ENCODE measurements at places on chromosomes 6 and 20.

DNA sequence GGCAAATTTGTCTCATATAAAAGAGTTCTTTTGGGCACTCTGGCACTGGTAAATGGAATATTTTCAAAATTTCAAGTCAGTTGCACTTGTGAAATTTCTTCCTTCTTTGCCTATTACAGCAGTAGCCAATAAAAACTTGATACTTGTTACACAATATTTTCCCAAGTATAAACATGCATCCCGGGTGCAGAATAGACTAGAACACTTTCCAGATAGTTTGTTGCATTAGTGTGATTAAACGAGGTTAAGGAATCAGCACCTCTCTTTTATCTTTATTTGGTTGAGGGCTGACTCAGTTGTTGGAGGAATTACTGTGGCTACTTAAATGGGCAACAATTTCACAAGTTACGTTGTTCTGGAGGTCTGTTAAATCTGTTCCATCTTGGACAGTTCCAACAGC is 467.5 kb downstream of the CDKAL1 start:
- no peak for DNase-seq

DNA sequence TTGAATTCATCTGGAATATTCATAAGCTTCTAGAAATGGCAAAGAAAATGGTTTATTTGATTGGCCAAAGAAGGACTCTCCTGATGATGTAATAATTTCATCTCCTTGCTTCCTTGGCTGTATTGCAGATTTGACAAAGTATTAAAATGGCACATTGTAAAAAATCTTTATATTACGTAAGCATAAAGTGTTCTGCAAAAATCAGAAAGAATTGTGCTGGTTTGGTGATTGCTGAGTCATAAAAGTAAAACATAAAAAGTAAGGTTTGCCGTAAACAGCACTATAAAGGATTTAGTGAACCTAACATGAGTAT is 255.9 kb upstream of the RREB1 start:
- DNase-seq: no peak

- no peak for DNase-seq
These were observed 110.7 kb upstream of the PHACTR1 start for GRCh38 chr6:12605888-12606345.

DNA sequence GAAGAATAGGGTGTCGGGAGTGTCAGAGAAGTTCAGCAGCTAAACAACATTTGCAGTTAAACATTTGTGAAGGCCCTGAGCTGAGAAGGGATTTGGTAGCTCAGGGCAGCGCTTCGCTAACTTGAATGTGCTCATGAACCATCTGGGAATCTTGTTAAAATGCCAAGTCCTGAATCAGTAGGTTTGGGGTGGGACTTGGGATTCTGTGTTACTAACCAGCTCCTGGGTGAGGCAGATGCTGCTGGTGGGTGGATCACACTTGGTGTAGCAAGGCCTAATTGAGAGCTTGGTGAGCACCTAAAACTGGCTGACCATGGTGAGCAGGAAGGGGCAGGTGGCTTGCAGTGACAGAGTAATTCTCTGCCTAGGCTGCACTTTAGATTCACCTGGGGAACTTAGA is 5.9 kb downstream of the PTPRA start:
- DNase-seq: no peak

- DNase-seq: no peak
These were observed 3.0 kb upstream of the TGM2 start for GRCh38 chr20:38167851-38168760.

GRCh38 chr6:106866875-106867658 is 107.5 kb downstream of the CD24 start:
- no peak for DNase-seq

Data from stimulated activated CD4-positive, alpha-beta T cell treated with anti-CD3 and anti-CD28 coated beads, Interleukin-15, amount 100 ng/mL, for 1 hour (primary cell).